ENCODE measurements at places on chromosomes 2 and 18. TPM values are rescaled to one million over a fixed set of nuclear protein-coding genes. Genes with fewer than 3 reads are reported as not detected.

CXCR4 gene
- 581 TPM for polyA plus RNA-seq

- no peak for DNase-seq
Observed at GRCh38 chr2:113892004-113892710, 2.3 kb downstream of the ACTR3 start.

- no peak for DNase-seq
Observed at GRCh38 chr2:102122909-102123308, 19.6 kb upstream of the IL1R1 start.

GFPT1 gene
- polyA plus RNA-seq: 10.7 TPM

OTOF gene
- 0.51 TPM for polyA plus RNA-seq

DNA sequence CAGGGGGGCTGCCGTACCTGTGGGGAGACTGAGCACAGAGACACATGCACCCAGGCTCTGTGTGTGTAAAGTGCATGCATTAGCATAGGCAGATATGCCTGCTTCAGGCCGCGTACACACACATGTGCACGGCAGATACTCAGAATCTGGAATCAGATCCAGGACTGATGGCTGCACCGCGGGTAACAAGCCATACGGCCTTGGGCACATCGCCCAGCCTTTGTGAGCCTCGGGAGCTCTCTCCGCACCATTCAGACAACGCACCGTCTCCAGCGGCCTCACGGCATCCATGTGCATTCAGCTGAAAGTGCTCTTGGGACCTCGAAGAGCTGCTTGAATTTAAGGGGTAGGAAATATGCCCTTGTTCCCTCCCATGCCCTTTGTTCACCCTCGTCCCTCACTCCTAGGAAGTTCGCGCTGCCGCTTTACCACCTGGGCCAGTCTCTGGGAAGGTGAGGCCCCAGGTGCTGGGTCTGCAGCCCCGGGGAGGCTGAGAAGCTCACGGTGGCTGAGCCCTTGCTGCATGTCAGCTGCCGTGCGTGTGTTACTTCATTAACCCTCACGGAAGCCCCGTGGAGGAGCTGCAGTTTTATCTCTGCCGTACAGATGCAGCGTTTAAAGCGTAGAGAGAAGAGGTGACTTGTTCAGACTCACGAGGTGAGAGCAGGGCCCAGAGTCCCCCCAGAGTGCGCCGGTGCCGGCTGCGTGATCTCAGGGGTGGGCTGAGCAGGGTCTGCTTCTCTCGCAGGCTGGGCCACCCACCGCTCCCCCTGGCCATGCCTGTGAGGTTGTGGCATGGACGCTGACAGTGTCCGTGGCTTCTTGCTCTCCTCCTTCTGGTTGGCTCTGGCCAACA lies 377.7 kb upstream of the MYT1L start:
- DNase-seq: no peak

- no peak for DNase-seq
Observed at GRCh38 chr2:181120625-181121024, 140.2 kb downstream of the UBE2E3 start.

SNED1 gene
- 2.5 TPM for polyA plus RNA-seq

- DNase-seq: peak; percentile 7
Observed at GRCh38 chr2:197606180-197606579, 69.2 kb downstream of the RFTN2 start.

ELOA2 gene
- not detected for polyA plus RNA-seq

DNA sequence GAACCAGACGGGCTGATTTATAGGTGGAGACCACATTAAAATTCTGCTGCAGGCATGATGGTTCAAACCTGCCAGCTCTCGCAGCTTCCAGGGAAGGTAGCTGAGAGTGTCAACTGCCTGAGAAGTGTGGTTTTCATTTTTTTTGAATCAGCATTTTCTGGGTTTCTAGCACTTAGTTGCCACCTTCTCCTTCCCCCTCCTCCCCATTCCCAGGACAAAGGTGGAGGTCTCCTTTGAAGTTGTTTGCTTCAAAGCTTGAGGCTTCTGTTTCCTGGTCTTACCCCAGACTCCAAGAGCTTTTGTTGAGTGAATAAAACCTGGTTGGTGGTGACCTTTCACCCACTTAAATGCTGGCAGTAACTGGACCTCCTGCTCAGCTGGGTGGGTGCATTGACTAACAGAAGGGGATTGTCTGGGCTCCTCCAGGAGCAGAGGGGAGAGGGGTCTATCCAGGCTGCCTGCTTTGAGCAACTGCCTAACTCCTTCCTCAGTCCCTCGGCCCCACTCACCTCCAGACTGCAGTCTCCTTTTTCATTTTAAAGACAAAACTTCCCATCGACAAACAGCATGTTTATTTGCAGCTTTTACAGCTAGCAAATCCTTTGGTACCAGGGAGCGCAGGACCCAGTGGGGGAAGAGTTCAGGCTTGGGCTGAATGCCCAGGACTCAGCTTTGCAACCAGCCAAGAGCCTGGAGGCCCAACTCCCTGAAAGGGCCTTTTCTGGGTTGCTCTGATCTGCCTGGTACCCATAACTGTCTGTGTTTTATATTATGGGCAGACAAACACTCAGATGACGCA lies 3.5 kb downstream of the RHOB start:
- DNase-seq: no peak

MTCL1 gene
- polyA plus RNA-seq: not detected

DHX57 gene
- 9.2 TPM for polyA plus RNA-seq

GRCh38 chr2:112061299-112061698 lies 6.2 kb downstream of the TMEM87B start:
- no peak for DNase-seq

GRCh38 chr2:153641046-153641445 lies 162.5 kb upstream of the RPRM start:
- no peak for DNase-seq

- DNase-seq: no peak
Observed at GRCh38 chr18:63468575-63468974, 8.2 kb upstream of the SERPINB5 start.

DNA sequence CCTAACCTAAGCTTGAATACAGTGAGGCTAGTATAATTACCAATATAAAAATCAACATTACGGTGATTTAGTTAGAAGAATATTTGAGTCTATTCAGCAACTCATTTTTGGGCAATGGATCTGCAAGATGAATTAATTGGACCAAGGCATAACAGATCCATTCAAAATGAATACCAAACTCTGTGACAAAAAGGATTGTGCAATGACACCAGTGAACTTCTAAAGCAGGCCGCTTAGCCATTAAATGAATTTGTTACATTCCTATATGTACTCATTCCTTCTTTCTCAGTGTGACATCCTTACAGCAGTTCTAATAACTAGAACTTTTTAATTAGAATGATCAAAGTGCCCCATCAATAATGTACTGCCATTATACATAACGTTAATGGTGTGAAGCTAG lies 44.3 kb downstream of the ZC3H15 start:
- DNase-seq: no peak

GRCh38 chr18:27175914-27176313 lies 9.2 kb downstream of the CHST9 start:
- no peak for DNase-seq

KCNS3 gene
- polyA plus RNA-seq: not detected

TEX44 gene
- polyA plus RNA-seq: not detected

DNA sequence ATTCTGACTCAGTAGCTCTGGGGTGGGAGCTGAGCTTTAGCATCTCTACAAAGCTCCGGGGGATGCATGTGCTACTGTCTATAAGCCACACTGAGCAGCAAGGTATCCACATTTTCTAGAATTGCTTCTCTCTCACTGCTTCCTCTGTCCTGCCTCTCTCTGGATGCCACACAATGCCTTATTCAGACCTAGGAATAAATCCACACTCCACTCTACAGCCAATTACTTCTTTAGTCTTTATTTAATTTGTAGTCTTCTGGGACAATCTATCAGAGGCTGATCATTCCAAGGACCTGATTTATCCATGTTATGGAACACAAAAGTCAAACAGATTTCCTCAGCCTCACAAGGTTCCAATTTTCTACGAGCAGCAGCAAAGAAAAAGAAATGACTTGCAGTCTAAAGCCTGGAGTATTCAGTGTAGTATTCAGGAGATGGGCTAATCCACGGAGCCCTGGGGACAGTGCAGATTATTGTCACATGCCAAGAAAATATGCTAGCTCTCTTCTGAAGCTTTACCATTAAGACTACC lies 4.4 kb downstream of the BCL2 start:
- DNase-seq: no peak

GRCh38 chr2:216648105-216648504 lies 14.9 kb downstream of the IGFBP2 start:
- no peak for DNase-seq

- DNase-seq: no peak
Observed at GRCh38 chr18:8771930-8772329, 66.6 kb downstream of the MTCL1 start.

MBD2 gene
- polyA plus RNA-seq: 8.4 TPM

DNA sequence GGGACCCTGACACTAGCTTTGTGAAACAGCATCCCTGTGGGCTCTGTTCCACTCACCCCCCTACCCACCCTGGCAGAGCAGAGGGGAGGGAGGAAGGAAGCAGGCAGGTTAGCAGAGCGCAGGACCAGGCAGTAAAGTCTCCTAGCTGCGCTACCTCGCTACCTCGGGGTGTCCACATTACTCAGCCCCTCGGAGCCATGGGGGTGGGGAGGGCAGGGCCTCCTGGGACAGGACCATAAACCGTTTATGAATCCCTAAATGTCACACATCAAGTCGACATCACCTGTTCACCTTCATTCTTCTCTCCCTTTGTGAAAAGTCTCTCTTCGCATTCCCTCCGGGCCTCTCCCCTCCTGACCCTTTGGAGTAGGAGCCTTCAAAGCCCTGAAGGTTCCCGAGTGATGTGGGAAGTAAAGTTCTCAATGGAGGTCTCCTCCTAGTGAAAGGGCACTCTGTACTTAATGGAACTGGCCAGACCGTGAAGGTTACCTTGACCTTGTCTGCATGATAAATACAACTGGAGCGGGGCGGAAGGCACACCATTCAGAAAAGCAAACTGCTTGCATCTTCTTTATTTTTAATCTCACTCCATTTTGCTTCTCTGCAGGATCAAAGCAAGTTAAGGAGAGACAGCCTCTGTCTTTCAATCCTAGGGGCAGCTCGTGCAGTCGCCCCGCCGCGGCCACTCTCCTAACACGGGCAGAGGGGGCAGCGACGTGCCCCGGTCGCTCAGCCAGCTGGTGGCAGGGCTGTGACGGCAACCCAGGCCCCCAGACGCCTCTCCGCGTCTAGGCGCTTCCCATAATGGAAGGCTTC lies 23.7 kb upstream of the SMAD7 start:
- DNase-seq: no peak

DPP10 gene
- not detected for polyA plus RNA-seq

ANKRD30BL gene
- polyA plus RNA-seq: not detected

NYAP2 gene
- polyA plus RNA-seq: not detected

- DNase-seq: peak; percentile 27
Observed at GRCh38 chr18:34977838-34978532, 63.2 kb upstream of the MAPRE2 start.

DNA sequence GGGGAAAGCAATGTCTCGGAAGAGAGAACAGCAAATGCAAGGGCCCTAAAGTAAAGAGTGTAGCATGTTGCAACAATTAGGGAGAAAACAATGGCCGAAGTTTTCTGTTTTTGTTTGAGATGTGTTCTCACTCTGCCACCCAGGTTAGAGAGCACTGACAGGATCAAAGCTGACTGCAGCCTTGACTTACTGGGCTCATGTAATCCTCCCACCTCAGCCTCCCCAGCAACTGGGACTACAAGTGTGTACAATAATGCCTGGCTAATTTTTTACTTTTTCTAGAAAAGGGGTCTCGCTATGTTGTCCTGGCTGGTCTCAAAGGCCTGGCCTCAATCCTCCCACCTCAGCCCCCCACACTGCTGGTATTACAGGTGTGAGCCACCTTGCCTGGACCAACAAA lies 23.9 kb downstream of the MEMO1 start:
- DNase-seq: no peak

GRCh38 chr2:45984896-45985473 lies 312.2 kb upstream of the EPAS1 start:
- DNase-seq: no peak

DNA sequence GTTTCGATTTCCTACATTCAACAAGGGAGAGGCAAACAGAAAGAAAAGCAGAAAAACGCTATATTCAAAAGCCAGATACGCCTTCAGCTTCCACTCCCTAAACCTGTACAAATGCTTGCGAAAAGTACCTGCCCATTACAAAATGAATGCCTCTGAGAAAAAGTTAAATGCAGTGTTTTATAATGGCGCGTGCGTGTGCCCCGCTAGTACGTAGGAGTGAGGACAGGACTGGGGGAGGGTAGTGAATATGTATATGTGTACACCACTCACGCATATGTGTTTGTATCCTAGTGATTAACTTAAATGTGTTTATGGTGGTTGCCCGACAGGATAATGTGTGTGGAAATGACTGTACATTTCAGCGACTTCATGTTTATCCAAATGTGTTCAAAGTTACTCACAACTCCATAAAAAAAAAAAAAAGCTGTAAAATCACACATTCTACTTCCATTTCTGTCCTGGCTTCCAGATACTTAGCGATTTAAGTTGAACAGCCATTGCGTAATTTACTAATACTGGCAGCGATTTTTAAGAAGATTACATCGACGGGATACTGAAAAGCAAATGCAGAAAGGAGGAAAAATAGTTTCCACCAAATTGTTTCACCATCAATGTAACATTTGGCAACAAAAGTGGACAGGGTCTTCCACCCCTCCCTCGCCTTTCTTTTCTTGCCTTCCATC lies 1.3 kb downstream of the NEUROD1 start:
- no peak for DNase-seq

TUBA4B gene
- not detected for polyA plus RNA-seq

BMP10 gene
- polyA plus RNA-seq: not detected

DNA sequence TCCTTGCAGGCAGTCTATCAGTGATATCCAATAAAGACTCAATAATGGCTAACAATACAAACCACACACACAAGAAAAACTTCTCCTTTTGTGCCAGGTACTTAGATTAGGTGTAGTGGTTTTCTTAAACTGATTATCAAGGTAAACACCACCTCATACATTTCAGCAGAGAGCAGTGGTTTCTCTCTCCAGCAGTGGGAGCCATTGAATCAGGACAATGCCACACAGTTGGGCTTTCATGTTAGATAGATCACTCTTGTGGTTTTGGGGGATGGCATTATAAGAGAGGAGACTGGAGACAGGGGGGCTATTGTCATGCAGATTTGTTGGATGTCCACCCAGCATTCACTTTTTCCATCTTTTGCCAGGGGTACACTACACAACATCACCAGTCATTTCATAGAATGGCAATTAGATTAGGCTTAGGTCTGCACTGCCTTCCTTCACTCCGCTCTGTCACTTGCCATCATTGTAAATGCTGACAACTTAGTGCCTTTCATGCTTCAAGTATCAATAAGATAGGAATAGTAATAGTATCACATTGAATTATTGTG lies 13.6 kb upstream of the IRS1 start:
- no peak for DNase-seq

DNA sequence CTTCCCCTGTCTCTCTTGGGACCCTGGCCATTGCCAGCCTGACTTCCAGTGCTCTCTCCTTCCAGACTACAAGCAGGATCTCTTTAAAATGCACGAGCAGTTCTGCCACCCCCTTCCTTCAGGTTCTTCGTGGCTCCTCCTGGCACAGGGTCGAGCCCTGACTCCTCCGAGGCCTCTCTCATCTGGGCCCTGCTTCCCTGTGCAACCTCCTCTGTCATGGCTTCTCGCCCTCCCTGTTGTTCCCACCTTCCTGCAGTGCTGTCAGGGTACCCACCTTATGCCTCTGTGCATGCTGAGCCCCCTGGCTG lies 56.7 kb upstream of the RPL31 start:
- no peak for DNase-seq

NPAS2 gene
- polyA plus RNA-seq: 0.53 TPM

- DNase-seq: no peak
Observed at GRCh38 chr2:31558401-31559295, 22.1 kb downstream of the SRD5A2 start.

GRCh38 chr18:77136076-77136718 lies 3.6 kb upstream of the MBP start:
- no peak for DNase-seq

NFU1 gene
- 71.7 TPM for polyA plus RNA-seq

IMMT gene
- polyA plus RNA-seq: 58.4 TPM

GALNT13 gene
- polyA plus RNA-seq: not detected

ALLC gene
- not detected for polyA plus RNA-seq

SPEG gene
- not detected for polyA plus RNA-seq
